ENCODE measurements at places on chromosomes 1 and 21.

GRCh38 chr1:218330043-218330623 lies 15.0 kb upstream of the TGFB2 start:
- DNase-seq = peak; percentile 57

DNA sequence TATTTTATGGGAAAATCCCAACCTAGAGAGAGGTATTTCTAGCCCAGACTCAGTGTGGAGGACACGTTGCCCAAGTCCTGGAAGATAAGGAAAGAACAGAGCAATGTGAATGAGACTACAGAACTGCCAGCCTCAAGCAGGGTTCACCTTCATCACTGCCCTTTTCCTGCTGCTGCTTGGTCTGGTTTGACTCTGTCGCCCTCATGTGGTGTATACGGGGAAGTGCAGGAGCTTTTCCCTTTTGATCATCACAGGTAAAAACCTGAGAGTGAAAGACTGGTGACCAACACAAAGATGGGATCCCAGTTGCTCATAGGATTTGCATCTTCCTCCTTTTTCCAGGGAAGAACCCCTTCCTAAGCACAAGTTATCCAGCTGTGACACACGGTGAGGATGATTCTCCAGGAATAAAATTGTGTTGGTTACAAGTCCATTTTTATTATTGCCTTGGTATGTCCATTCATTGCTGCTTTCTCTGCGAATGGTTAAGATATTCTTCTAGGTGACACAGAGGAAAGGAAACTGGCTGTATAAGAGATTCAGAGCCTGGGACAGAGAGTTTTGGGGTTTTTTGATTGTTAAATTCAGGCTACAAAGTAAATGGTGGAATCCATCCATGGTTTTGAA lies 89.5 kb upstream of the CD53 start:
- DNase-seq = peak; percentile 50

- DNase-seq = no peak
These were observed 3.0 kb downstream of the BRDT start for GRCh38 chr1:91952187-91952586.

DNA sequence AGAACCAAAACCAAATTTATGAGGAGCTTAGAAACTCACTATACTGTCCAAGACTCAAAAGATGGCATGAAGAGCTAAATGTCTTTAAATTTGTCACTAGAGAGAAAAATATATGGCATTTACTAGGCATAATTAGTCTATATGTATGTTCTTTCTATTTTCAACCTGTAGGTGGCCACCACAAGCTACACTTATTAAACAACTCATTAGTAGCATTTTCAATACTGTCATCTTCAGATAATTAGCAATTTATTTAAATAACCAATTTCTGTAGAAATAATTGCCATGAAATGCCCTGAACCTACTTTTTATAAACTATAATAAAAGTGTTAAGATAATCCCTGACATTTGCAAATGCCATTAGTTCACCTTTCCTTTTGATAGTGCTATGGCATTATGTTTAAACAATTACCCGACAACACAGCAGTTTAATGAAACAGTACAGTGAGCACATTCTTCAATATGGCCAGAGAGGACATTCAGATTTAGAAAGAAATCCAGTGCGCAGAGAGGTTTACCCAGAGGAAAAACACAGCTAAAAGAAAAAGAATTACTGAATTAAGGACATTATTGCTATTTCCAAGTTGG lies 522.5 kb downstream of the PTBP2 start:
- DNase-seq = peak; percentile 43

- DNase-seq = no peak
These were observed 4.2 kb downstream of the RASSF5 start for GRCh38 chr1:206511362-206512057.

DNA sequence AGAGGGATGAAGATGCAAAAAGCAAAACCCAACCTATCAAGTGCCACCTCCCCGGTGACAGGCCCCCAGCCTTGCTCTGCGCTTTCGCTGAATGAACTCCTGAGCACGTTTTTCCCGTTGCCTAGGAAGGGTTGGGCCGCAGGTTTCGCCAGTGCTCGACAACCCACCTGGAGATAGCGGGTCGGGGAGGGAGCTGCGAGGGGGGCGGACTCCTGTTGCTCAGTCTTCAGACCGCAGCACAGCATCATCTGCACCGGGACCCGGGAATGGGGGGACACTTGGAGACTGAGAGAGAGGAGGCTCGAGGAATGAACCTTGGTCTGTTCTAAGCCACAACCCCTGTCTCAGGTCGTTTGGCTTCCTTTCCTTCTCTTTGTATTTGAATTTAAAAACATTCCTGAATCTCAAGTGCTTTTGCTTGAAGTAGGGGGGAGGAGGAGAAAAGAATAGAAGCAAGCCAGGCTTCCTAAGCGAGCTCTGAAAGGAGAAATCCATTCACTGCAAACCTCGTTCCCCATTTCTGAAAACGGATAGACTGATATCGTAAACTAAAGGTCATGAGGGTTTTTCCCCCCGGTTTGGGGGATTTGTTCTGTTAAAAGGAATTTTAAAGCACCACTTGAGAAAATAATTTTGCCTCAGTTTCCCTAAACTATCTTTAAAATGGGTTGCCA lies 1.2 kb downstream of the AK5 start:
- DNase-seq = peak; percentile 14

DNA sequence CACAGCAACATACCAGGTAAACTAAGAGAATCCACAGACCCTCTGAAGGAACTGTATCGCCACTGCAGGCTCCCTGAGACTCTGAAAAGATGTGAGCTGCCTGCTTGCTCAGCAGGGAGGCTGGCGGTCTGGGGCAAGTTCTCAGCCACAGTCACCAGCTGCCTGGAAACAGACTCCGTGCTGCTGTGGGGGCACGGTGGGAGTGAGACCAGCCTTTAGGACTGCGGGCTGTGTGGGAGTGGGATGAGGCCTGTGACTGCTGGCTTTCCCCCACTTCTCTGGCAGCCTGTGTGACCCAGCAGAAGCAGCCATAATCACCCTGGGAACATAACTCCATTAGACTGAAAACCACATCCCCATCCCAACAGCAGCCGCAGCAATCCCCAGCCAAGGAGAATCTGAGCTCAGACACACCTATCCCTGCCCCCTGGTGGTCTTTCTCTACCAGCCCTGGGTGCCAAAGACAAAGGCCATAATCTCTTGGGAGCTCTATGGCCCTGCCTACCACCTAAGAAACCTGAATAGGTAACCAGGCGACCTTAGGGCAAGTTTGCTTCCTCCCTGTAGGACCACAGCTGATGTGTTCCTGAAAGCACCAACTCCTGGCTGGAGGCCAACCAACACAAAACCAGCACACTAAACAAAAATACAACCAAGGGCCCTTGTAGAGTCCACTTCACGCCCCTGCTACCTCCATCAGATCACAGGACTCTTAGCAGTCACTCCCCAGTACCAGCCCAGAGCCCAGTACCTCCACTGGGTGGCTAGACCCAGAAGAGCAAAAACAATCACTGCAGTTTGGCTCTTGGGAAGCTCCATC lies 151.5 kb downstream of the SMYD3 start:
- DNase-seq = peak; percentile 67

- no peak for DNase-seq
These were observed 829 bp downstream of the ALX3 start for GRCh38 chr1:110069404-110070281.

DNA sequence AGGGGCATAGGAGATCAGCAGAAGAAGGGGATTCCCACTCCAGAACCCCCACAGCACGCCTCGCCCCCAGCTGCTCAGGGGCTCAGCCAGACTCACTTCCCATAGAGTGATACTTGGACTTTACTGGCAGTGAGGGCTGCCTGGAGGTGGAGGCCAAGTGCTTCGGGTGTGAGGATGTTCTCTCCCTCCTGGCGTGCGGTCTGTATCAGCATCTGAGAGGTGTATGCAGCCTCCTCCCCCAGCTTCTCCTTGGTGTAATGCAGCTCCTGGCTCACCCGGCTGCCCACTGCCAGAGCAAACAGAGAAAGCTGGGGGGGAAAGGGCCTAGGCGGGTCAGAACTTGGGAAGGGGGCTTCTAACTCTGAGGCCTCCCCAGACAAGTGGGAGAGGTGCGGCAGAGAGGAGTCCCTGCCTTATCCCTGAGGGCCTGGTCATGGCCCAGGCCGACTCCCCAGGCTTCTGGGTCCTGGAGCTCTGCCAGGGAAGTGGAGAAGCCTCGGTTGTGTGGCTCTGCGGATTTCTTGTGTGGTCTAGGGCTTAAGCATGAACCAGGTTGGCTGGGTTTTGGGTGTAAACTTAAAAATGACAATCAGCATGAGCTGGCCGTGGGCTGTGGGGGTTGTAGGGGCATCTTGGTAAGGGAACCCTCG lies 10.9 kb downstream of the PTCH2 start:
- no peak for DNase-seq

DNA sequence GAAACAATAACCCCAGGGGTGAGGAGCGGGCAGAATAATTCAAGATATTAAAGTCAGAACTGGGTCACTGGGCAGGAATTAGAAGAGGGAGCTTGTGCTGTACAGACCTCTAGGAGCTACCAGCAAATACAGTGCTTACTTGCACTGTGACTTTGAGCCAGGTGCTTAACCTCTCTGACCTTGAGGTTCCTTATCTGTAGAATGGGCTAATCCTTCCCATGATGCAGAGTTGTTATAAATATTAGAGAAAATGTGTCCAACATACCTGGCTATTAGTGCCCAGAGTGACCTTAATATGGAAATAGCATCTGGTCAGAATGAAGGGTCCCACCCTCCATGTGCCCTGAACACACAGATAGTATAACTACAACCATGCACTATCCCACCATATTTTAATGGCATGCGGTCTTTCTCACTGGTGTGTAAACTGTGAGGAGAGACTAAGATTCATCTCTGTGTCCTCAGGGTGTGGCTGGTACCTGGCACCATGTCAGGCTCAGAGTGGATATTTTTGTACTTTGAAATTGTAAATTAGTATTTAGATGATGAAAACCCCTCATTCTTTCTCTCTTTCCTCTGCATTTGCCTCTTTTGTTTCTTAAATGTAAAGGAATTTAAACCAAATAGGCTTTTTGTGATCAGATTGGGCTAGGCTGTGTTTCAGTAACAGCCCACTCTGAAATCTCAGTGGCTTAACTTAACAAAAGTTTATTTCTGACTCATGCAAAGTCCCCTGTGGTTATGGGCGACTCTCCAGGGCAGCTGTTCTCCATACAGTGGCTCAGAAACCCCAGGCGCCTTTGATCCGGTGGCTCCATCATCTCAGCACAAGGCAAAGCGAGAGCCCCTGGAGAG lies 60.0 kb upstream of the ROR1 start:
- peak; percentile 94 for DNase-seq

DNA sequence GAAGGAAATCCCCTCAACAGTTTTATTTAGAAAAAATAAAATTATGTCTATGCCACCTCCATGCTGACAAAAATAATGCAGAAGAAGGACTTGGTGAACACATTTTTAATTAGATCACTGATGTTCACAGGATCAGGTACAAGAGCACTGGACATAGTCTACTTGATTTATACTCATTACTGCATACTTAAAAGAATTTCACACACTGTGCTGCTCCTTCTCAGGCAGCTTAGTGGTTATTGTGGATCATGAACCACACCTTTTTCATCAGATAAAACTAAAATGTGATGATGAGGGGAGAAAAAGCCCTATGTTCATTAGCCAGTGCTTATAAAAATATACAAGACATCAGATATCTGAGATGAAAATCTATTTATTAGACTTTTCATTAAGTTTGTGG lies 103.3 kb upstream of the DPH5 start:
- DNase-seq = no peak

- DNase-seq = no peak
These were observed 56.4 kb downstream of the CHIA start for GRCh38 chr1:111347026-111347425.

DNA sequence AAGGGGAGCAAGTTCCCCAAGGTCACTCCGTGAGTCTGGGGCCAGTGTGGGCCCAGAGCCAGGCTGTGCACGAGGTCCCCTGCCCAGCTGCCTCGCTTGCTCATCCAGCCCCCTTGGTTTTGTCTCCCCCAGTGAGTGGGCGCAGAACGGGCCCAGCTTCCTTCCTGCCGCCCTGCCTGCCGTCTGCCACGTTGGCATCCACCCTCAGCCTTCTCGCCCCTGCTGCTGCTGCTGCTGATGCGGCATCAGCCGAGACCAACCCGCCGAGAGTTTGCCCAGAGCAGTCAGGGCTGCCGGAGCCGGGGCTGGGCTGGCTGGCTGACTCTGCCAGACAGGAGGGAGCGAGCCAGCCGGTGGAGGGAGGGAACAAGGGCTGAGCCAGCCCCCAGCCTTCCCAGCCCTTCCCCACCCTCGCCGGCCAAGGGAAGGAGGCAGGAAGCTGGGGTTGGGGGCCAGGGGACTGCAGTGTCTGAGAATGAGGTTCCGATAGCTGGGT lies 31.4 kb upstream of the WASF2 start:
- no peak for DNase-seq

- no peak for DNase-seq
These were observed at the start of gene DAB1 for GRCh38 chr1:57423656-57424211. TSS of gene DAB1 (minus strand) at chr1:57424060. CDS start at chr1:57291030, 133,030 bp downstream.

DNA sequence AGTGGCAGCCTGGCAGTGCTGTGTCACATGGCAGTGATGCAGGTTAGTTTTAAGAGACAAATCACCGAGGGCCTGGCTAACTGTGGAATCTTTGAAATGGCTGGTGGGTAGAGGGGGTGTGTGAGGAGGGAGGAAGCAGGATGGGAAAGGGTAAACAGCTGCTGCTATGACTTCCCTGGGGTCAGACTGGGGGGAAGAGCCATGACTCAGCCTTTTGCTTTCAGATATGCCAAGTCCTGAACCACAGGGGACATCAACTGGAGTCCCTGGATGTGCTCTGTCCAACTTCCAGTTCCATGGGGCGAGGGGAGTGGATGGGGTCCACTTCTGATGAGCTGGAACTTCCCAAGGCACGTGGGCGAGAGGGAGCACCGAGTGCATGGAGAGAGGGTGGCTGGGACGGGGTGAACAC lies 121.1 kb upstream of the ADAR start:
- peak; percentile 48 for DNase-seq

DNA sequence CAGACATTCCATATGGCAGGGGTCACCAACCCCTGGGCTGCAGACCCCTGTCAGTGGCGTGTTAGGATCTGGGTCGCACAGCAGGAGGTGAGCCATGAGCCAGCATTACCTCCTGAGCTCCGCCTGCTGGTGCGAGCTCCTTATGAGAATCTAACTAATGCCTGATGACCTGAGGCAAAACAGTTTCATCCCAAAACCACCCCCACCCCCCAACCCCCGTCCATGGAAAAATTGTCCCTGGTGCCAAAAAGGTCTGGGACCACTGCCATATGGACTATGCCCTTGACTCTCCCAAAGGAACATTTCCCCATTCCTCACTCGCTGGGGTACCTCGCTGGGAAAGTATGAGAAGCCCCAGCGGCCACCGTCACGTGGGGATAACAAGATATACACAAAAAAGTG lies 6.4 kb upstream of the CPT2 start:
- DNase-seq = no peak

DNA sequence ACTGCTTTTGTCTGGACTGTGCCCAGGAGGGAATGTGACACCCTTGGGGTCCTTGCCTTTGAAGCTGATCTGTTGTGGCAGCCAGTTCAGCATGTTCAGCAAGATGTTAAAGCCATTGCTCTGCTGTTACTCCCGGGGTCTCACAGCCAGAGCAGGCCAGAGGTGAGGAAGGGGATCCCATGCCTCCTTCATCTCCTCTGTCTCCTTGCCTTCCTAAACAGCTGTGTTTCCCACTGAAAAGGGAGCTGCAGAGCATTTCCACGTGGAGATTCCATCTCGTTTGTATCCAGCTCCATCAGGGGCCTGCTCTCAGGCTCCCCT lies 135.8 kb upstream of the COL6A1 start:
- DNase-seq = no peak

GRCh38 chr1:227317011-227317451 lies 1.3 kb downstream of the CDC42BPA start:
- DNase-seq = peak; percentile 50

All from astrocyte of the spinal cord (primary cell).